ENCODE measurements at places on chromosomes 3 and 15. TPM values are rescaled to one million over a fixed set of nuclear protein-coding genes. Genes with fewer than 3 reads are reported as not detected.

Gene GOLGA6C
- total RNA-seq, result not detected

Gene DPH3
- total RNA-seq, result 27.4 TPM

Gene IL20RB
- total RNA-seq, result 0.91 TPM

Gene ZMAT3
- 48.5 TPM for total RNA-seq

Gene TRIM42
- total RNA-seq, result not detected

Gene CMTM8
- 0.26 TPM for total RNA-seq

Gene NOX5
- total RNA-seq, result 0.26 TPM

Gene ABI3BP
- total RNA-seq, result 728 TPM

Gene VGLL3
- total RNA-seq, result 15.7 TPM

Gene MAPKBP1
- total RNA-seq, result 17.1 TPM

Gene AMT
- 0.78 TPM for total RNA-seq

Gene ARPP21
- not detected for total RNA-seq

Gene SLC51A
- not detected for total RNA-seq

Gene NRROS
- total RNA-seq, result 1.4 TPM

Gene MLF1
- 16.1 TPM for total RNA-seq

Gene TJP1
- 92.2 TPM for total RNA-seq

Gene MOBP
- not detected for total RNA-seq

Gene UBE2E2
- total RNA-seq, result 67.2 TPM

Gene TP63
- total RNA-seq, result 1.9 TPM

Gene PP2D1
- not detected for total RNA-seq

Gene B3GNT5
- 1.7 TPM for total RNA-seq

Gene LRRC31
- total RNA-seq, result not detected

Gene CDC25A
- total RNA-seq, result 3.7 TPM

Gene NECTIN3
- 51.1 TPM for total RNA-seq

Gene RLBP1
- total RNA-seq, result not detected

Gene ERC2
- not detected for total RNA-seq

Gene IQCF5
- not detected for total RNA-seq

Gene RBPMS2
- total RNA-seq, result 0.97 TPM

Gene TFDP2
- total RNA-seq, result 99.0 TPM

Gene OSBPL10
- total RNA-seq, result 36.9 TPM

Gene LMCD1
- total RNA-seq, result 208 TPM

Gene SLC6A1
- not detected for total RNA-seq

Gene SYNM
- 24.5 TPM for total RNA-seq

All from articular chondrocyte of knee joint (primary cell).